ENCODE measurements at places on chromosomes 5 and 9.

DNA sequence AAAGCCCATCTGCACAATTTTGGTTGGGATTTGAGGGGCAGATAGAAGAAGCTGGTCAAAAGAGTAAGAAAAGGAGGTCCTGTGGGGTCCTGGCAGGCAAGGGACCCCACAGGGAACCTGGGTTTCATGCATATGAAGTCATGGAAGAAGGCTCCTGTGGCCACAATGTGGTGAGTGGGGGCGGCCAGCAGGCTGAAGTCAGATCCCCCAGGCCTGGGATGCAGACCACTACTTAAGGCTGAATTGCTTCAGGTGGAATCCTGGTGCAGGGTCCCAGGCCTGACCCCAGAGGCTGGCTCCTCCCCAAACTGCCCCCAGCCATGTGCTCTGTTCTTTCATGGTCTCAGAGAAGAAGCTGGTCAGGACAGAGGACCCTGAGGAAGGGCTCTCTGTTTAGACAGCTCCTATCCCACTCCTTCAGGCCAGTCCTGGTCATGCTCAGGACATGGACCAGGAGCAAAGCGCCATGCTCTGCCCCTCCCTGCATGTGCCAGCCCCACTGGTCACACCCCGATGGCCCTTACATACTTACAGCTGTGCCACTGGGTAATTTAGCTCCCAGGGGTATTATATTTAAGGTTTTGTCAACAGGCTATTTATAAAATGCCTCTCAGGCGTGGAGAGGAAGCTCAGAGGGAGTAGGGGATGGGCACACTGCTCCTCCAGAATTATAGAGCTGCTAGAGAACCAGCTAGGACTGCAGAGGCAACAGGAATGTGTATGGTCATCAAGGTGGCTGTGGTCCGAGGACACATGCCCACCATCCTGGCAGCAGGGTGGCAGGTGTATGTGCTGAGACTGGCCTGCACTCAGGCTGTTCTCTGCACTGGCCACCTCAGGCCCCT, 33.4 kb downstream of the C5orf15 start:
- DNase-seq: no peak

GRCh38 chr5:13946111-13946510, 1.6 kb upstream of the DNAH5 start:
- DNase-seq: no peak

- DNase-seq: no peak
Measured at GRCh38 chr5:133124891-133125290, 73.1 kb downstream of the HSPA4 start.

- no peak for DNase-seq
Measured at GRCh38 chr5:101717721-101718120, 578.4 kb downstream of the SLCO4C1 start.

DNA sequence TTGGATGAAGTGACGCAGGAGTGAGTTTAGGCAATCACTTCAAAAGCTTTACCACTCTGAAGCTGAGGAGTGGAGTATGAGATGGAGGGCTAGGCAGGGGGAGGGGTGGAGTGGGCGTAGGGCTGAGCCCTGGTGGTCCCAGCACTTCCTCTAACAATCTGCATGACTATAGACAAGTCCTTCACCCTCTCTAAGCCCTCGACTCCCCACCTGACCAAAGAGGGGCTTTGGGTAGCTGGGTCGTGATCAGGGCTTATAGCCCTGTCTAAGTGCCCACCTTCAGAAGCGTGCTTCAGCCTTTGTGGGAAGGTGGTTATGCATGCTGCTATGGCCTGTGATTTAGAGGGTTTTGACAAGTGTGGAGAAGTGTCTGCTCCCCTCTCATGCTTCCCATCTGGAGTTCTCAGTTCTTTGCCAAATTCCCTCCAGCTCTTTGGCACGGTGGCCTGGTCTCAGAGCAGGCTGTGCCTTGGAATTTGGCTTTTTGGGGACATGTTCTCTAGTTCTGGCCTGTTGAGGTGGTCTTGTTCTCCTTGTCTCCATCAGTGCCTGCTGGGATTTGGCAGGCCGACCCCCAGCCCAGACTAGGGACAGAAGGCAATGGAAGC, 53.0 kb downstream of the ACTBL2 start:
- no peak for DNase-seq

DNA sequence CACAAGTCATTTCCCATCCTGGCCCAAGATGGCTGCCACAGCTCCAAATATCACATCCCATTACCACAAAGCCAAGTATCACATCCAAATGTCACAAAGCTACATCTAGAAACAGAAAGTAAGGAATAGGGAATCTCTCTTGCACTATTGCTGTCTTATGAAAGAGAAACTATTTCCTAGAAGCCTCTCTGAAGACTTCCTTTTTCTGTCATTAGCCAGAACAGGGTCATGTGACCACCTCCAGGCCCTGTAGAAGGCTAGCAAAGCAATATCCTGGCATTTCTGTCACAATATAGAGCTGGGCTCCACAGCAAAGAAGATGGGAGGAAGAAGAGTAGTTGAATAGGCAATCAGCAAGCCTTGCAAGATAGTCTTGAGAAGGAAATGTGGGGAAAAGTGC, 99.2 kb downstream of the SH3TC2 start:
- no peak for DNase-seq

DNA sequence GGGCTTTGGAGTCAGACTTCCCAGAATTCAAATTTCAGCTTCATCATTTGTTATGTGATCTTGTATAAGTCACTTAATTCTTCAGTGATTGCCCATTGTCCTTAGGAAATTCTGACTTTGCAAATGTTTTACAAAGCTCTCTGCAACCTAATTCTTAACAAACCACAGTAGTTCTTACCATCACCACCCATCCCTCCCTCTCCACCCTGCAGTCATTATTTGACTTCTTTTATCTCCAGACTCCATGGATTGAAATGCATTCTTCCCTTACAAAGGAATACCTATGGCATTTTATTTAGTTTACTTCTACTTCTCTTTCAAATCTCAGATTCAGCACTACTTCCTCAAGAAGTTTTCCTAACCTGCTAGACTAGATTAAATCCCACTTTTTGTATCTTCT, 23.1 kb downstream of the SHLD3 start:
- no peak for DNase-seq

- no peak for DNase-seq
Measured at GRCh38 chr9:6739218-6739617, 18.6 kb upstream of the KDM4C start.

DNA sequence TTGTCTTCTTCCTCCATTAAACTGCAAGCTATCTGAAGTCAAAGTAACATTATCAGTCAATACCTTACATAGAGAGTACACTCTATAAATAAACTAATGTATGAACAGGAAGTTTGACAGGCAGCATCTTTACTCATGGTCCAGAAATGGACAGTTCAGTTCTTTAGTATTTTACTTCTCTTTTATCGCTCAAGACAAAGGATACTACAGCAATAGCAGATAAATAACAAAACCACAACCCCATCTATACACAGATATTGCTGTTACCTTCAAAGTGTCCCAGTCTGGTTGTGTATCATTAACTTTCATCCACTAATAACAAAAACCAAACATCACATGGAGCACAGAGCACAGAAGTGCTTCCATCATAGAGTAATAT, 46.4 kb downstream of the SEMA5A start:
- DNase-seq: no peak

GRCh38 chr9:113602126-113603047, 138.9 kb downstream of the RGS3 start:
- DNase-seq: no peak

Measured in endothelial cell (in vitro differentiated cells).